SW 1271 (cell line): ENCODE measurements at places on chromosomes 2 and 18.

- DNase-seq: no peak
Measured at GRCh38 chr2:25178976-25179375, 10.6 kb upstream of the POMC start.

DNA sequence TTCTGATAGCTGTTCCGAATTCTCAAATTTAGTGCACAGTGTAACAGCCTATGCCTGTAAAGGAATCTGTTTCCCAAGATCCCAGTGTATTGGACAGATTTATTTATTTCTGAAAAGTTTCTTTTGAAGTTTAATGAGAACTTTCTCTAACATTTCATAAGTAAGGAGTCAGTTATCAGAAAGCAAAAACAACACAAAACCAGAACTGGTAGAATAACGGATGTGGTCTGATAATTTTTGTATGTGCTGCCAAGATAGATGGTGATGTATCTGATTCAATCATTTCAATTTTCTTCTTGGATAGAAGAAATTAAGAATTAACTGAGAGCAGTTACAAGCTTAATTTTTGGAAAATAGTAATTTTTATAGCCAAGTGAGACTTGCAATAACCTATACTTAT lies 374.3 kb downstream of the SOCS6 start:
- DNase-seq: no peak

DNA sequence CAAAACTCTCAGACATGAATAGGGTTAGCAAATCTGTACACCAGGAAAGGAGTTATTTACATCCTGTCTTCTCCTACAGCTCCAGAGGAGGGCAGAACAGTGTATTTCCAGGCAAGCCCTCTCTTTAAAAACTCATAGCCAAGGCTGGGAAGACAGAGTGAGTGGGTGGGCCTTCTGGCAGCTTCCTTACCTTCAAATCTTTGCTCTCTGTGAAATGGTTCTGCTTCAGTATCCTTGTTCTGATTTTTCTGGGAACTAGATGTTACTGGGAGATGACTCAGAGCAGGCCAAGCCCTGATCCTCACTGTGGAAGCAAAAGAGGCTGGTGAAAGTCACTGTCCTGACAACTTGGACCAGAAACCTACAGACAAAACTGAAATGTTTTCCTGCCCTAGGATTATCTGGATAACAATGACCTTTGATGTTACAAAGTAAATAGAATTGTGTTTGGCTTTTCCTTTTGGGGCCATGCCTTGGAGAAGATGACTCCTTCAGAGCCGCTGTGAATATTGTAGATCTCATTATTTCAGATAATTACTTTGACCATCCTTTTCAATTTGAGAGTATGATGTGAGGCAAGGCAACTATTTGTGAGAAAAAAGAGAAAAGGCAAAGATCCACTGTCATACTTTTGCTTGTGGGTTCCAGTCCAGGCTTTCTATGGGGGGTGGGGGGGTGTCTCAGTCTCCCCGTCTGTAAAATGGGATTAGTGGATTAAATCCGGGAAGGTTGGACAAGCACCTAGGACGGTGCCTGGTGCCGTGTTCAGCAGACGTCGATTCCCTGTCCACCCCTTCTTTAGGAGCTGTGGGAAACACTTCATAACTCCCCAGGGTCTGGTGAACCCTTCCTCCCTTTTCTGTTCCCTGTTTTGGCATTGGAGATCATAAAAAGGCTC lies 644 bp upstream of the QPCT start:
- DNase-seq: peak; percentile 9

GRCh38 chr18:75531851-75532459 lies 104.5 kb upstream of the SMIM21 start:
- no peak for DNase-seq

GRCh38 chr2:38620282-38620977 lies 17.7 kb upstream of the HNRNPLL start:
- DNase-seq: no peak

- no peak for DNase-seq
Measured at GRCh38 chr2:232354069-232354468, 24.5 kb upstream of the ALPP start.

- DNase-seq: no peak
Measured at GRCh38 chr2:131044757-131045150, 48.5 kb downstream of the FAM168B start.

- peak; percentile 38 for DNase-seq
Measured at GRCh38 chr2:85754313-85755095, 713 bp downstream of the ATOH8 start.

DNA sequence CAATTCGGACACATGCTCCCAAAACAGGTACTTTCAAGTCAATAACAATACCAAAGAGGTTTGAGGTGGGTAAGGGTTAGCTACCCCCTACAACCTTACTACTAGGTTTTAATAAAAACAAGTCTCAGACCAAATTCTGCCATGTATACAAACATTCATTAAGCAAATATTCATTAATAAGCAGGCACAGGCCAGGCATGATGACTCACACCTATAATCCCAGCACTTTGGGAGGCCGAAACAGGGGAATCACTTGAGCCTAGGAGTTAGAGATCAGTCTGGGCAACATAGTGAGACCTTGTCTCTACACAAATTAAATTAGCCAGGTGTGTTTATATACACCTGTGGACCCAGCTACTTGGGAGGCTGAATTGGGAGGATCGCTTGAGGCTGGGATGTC lies 11.7 kb upstream of the ELAC1 start:
- DNase-seq: no peak

DNA sequence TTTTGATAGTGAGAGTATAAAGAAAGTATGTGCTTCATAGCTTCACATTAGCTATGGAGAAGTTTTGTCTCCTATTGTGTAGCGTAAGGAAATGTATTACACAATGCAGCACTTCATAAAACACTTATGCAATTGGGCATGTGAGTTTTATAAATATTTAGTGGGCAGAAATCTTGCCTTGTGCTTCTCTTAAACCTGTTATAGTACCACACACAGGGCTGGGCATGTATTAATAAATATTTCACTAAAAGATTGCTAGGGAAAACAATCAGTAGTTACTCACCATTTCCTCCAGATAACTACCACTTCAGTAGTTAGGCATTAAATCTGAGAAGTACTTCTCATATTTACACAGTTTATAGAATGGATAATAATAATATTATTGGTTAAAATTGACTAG lies 1080.8 kb upstream of the PIK3C3 start:
- DNase-seq: no peak

GRCh38 chr2:123606631-123607030 lies 418.5 kb upstream of the CNTNAP5 start:
- DNase-seq: no peak

GRCh38 chr2:96963316-96963715 lies 23.1 kb downstream of the FAM178B start:
- no peak for DNase-seq

DNA sequence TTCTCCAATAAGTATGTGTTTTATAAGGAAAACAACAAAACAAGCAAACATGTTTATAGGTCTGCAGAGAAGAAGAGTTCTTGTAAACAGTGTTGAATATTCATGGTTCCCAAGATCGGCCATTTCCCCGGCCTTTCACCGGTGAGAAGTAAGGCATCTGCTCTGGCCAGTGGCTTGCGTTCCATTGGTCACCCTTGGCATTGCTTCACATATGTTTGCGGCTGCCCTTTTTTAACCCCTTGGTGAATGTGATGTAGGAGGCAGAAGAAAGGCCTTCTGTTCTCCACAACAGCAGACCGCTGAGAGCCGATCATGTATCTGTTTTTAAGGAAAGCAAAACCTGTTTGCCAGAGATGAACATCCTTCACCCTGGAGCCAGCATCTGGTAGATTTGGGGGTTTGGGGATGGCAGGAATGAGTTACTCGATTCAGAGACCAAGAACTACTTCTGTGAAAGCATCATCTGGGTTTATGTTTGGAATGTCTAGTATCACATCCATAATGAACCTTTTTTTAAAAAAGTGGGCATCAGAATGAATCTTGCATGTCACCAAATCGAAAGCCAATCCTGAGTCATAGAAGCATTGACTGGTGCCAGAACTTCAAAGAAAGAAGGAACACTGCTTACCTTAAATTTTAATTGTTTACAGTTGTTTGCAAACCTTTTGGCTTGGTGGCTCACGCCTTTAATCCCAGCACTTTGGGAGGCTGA lies 112.3 kb downstream of the AGAP1 start:
- DNase-seq: no peak

DNA sequence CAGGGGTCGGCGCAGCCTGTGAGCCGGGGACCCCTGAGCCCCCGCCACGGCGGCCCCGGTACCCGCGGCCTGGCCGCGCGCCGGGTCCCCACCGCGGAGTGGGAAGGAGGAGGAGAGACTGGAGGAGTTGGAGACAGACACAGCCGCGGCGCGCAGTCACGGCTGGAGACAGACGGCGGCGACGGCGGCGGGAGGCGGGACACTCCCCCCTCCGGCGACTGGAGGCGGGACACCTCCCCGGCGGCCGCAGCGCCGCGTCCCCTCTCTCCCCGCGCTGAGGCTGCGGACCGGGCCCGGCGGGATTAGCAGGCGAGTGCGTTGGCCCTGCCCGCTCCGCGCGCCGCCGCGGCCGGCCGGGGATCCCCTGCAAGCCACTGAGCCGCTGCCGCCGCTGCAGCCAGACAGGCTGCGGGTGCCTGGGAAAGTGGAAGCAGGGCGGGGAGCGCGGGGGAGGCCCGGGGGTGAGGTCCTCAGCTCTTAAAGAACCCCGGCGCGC lies 1.0 kb upstream of the LDLRAD4 start:
- peak; percentile 2 for DNase-seq

- no peak for DNase-seq
Measured at GRCh38 chr2:104388296-104388695, 465.6 kb upstream of the POU3F3 start.

GRCh38 chr18:31860488-31860887 lies 82.4 kb downstream of the TRAPPC8 start:
- no peak for DNase-seq

GRCh38 chr2:183081911-183082310 lies 3.4 kb downstream of the DUSP19 start:
- DNase-seq: no peak

GRCh38 chr2:146890491-146890890 lies 954.3 kb upstream of the ACVR2A start:
- DNase-seq: no peak

DNA sequence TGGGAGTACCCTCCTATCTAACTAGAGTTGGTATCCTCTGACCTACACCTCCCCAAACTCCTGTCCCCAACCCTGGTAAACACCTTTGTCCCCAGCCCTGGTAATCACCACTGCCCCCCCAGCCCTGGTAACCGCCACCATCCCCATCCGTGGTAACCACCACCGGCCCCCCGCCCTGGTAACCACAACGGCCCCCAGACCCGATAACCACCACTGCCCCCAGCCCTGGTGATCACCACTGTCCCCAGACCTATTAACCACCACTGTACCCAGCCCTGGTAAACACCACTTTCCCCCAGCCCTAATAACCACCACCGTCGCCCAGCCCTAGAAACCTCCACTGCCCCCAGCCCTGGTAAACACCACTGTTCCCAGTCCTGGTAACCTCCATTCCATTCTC lies 820.2 kb upstream of the SALL3 start:
- no peak for DNase-seq
